ENCODE measurements at places on chromosomes 7 and 10.

DNA sequence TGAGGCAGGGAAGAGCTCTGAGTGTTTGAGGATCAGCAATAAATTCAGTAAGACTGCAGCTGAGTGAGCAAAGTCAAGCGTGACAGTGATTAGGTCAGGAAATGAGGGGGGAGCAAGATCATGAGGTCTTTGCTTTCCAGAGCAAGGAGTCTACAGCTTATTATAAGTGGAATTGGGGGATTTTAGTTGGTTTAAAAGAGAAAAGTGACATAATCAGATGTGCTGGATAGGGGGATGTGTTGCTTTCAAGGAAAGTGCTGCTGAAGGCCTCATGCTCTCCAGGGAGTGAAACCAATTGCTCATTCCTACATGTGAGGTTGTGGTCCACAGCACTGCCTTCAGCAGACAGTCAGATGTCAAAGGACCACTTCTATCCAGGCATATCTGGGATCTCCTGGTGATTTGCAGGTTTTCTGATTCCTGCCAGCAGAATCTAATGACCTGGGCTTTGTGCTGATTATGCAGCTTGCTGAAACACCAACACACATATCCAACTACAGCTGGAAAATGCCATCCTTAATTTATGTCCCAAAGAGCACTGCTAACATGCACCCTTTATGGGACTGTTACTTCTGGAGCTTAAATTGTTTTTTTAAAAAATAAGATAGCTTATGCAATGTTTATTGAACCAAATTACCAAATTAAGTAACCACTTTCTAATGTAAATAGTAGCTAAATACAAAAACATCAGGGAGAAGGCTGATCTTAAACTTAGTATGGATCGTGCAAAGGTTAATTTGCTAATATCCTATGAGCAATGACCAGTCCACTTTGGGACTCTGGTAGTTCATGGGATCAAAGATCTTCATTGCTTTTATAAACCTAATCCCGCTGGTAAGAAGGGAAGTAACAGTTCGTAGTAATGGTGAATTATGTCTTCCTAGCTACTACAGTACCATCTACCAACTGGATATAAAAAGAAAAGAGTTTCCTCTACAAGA, 607.6 kb downstream of the KCNMA1 start:
- DNase-seq: no peak

GRCh38 chr10:11345224-11346054, 266.0 kb downstream of the USP6NL start:
- no peak for DNase-seq

GRCh38 chr7:37930226-37930948, 9.9 kb downstream of the EPDR1 start:
- peak; percentile 59 for DNase-seq

GRCh38 chr7:54664235-54665228, 94.5 kb downstream of the SEC61G start:
- DNase-seq: no peak

DNA sequence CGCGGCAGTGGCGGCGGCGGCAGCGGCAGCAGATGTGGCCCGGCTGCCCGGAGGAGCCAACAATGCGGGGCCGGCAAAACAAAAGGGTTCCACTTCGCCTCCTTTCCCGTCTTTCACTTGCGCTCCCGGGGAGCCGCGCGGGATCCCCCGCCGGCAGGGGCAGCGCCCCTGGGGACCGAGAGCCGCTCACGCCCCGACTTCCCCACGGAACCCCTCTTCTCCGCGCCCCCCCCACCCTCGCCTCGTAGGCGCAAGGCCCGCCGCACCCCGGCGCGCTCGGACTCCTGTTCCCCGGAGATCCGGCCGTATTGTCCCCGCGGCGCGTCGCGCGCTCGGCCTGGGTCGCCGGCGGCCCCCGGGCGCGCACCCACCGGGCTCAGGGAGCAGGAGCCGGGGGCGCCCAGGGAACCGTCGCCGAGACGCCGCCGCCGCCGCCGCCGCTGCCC, 854 bp downstream of the CTBP2 start:
- DNase-seq: no peak

- DNase-seq: no peak
These were observed 53.3 kb downstream of the TRIM24 start for GRCh38 chr7:138513344-138513871.

DNA sequence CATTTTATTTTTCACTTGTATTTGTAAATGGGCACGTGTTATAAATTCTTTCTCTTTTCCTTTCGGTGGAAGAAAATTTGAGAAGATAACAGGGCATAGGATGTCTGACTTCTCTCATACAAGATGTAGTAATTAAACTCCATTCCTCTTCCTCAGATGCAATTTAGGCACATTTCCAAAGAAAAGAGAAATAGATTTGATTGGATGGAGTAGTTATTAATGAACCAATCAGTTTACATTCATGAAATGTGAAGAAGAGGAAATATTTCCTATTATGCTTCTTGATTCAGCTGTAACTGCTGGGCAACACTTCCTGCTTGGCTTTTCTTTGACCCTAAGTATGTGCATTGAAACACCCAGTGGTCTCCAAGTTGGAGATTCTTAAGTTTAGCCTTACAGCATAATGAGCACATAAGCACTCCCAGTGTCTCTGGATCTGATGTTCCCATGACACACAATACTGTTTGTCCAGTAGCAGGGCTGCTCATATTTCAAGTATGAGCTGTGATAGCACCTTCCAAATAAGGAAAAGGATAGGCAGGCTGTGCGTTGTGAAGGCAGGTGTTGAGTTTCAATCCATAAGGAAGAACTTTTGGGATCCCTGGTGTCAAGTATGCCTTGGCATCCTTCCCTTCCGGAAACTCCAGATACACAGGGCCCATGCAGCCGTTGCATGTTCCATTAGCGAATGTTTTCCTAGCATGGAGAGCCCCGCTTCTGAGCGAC, 33.4 kb upstream of the COBL start:
- no peak for DNase-seq

- DNase-seq: no peak
These were observed 39.0 kb downstream of the TAC1 start for GRCh38 chr7:97770850-97771249.

DNA sequence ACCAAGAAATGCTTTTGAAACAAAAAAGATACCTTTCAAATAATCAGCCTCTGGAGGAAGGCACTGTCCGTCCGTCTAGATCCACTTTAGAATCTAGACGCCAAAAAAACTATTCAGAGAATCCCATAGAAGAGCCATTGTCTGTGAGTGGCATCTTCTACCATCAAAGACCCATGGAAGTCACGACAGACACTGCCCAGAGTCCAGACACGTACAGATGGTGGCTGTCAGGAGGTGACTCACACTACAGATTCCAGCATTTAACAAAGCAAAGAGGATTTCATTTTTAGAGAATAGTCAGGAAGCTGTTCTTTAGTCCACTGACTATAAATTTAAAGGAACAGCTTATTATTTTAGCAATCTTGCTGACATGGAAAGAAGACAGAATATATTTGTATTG, 11.7 kb downstream of the C1QL3 start:
- peak; percentile 6 for DNase-seq

DNA sequence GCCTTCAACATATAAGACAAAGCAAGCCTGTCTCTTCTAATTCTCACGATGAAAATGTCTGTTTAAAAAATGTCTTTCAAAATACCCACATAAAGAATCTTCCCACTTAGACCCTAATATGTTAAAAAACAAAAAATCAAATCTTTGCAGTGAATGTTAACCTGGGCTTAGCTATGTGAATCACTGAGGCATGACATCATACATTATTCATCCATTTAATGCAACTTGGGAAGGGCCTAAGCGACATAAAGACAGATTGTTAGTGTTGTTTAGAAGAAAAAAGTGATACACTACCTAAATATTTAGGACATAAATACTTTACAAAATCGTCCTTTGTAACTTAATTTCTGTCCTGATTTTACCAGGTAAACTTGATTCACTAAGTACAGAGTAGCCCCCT, 648.5 kb upstream of the NRP1 start:
- no peak for DNase-seq

- DNase-seq: no peak
These were observed 703.5 kb upstream of the SEMA3D start for GRCh38 chr7:85890244-85890811.

GRCh38 chr10:7795605-7796004, 7.6 kb downstream of the ATP5F1C start:
- no peak for DNase-seq

DNA sequence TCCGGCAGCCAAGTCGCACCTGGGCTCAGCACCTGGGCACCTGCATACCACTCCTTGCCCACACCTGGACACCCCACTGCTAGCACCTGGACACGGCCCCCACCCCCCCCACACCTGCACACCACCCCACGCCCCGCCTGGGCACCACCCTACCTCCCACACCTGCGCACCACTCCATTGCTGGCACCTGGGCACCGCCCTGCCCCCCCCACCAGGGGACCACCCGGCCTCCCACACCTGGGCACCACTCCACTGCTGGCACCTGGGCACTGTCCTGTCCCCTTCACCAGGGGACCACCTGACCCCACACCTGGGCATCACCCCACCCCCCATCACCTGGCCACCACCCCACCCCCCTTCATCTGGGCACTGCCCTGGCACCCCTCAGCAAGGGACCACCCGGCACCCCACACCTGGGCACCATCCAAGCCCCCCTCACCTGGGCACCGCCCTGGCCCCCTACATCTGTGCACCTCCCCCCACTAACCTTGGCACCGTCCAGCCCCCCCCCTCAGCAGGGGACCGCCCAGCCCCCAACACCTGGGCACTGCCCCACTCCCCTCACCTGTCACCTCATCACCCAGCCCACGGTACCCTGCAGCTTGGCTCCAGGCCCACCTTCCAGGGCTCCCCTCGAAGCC, 33.8 kb upstream of the RNF32 start:
- DNase-seq: no peak

DNA sequence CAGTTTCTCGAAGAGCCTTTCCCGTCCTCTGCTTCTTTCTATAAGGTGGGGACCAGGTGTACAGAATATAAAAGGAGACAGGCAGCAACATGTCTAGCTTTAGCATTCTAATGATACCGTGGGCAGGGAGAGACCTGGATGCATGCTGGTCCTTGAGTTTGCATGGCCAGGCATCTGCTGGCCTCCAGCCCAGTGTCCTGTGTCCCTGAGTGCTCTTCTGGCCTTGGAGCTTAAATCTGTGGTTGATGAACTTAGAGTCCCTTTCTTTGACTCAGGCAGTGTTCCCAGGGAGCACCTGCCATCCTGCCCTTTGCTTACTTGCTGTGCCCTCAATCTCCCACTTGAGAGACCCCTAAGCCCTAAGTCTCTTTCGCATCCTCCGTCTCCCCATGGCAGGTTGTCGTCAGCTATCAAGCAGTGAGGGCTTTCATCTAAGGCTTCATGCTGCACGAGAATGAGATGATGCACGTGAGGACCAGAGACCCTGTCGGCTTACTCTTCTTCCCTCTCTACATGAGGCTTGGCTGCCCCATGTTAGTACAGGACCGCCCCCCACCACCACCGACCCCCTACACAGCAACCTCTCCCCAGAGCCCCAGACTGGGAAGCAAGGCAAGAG, 313.4 kb upstream of the C7orf33 start:
- DNase-seq: no peak

- DNase-seq: no peak
These were observed 91.3 kb downstream of the PCGF5 start for GRCh38 chr10:91311601-91312381.

- DNase-seq: no peak
These were observed 84.0 kb upstream of the MYO3A start for GRCh38 chr10:25849988-25850387.

DNA sequence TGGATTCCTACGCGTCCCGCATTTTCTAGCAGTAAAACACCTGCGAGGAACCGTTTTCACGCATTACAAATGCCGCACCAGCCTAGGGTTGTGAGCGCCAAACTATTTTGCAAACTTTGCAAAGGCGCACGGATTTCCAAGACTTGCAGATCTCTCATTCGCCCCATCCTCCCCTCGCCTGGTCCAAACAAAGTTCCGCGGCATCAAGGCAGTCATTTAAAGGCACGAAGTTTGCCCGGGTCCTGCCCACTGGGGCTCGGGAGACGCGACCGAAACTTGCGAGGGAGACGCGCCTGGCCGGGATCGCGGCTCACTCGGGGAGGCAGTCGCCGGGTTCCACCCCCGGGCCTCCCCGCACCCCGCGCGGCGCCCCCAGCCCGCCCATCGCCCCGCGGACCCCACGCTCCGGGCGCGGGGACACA, 613 bp downstream of the USP6NL start:
- no peak for DNase-seq

GRCh38 chr7:36949711-36950600, 225.7 kb upstream of the AOAH start:
- no peak for DNase-seq

DNA sequence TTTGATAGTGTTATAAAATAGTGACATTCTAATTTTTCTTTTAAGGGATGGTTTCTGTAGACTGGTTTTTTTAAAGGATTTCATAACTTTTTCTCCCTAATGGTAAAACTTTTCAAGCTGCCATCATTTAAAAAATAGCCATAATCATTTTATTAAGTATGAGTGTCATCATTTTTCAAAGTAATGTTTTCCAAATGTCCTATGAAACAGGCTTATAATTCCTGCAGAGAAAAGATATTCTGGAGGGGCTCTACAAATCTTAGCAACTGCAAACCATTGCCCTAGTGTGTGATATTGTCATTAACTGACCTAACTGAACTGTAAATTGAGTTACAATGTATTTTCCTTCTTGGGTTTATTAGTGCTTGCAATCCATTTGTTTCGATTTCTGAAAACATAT, 226.0 kb downstream of the BBS9 start:
- DNase-seq: no peak

- no peak for DNase-seq
These were observed 9.4 kb downstream of the GATA3 start for GRCh38 chr10:8063935-8064334.

GRCh38 chr10:71448146-71448545, 51.4 kb downstream of the CDH23 start:
- DNase-seq: no peak

DNA sequence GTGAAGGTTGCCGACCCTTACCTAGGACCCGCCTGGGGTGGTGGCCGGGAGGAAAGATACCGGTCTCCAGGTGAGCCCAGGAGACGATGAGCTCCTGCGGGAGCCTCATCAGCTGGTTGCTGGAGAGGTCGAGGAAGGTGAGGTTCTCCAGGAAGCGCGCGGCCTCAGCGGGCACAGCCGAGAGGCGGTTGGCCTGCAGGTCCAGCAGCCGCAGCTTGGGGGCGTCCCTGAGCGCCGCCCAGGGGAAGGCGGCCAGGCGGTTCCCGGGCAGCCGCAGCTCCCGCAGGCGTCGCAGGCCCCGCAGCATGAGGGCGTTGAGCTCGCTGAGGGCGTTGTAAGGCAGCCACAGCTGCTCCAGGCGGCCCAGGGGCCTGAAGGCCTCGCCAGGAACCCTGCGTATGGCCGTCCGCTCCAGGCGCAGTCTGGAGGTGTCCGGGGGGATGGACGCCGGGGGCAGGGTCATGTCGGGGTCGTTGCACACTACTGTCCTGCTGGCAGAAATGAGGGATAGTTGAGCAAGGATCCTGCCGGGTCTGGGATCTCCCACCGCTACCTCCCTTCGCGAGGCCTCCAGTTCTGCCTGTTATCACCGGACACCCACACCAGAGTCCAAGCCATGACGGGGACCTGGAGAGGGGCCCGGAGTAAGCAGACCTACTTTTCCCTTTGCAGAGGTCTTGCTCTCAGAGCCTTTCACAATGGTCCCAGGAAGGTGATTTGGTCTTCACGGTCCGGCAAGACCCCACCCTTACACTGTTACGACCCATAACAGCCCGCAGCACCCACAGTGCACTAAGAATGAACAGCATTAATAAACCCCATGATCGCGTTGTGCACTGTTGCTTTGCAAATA, 3.9 kb downstream of the LRIT1 start:
- no peak for DNase-seq

GRCh38 chr10:109962247-109962646, 38.9 kb upstream of the XPNPEP1 start:
- no peak for DNase-seq

Data from GM04503 (cell line).